ENCODE measurements at places on chromosomes 12 and 14.

DNA sequence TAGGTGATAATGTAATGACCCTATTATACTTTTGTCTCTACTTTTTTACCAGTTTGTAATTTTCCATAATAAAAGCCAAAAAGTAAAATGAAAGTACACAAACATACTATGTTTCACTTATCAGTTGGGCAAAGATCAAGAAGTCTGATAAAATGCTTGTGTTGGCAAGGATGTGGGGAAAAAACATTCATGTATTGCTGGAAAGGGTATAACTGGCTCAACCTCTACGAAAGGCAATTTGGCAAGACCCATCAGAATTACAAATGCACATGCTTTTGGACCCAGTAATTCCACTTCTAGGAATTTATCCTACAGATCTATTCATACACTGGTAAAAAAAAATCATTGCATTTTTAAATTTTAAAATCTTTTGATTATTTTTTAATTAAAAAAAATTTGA lies 68.0 kb downstream of the SPTB start:
- no peak for DNase-seq

DNA sequence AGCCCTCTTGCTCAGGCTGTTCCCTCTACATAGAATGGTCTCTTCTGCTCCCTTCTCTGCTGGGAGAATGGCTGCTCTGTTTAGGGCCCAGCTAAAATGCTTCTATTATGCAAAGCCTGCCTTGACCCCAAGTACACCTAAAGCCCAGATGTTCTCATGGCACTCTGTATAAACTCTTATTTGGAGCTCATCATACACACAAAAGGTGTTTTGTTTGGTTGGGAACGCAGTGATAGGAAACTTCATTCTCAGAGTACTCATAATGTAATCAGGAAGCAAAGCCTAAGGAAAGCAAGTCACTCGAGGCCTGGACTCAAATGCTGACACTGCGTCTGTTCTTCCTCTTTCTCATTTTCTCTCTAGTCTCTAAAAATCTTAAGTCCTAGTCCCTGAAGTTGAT lies 38.2 kb upstream of the SYCP3 start:
- no peak for DNase-seq

DNA sequence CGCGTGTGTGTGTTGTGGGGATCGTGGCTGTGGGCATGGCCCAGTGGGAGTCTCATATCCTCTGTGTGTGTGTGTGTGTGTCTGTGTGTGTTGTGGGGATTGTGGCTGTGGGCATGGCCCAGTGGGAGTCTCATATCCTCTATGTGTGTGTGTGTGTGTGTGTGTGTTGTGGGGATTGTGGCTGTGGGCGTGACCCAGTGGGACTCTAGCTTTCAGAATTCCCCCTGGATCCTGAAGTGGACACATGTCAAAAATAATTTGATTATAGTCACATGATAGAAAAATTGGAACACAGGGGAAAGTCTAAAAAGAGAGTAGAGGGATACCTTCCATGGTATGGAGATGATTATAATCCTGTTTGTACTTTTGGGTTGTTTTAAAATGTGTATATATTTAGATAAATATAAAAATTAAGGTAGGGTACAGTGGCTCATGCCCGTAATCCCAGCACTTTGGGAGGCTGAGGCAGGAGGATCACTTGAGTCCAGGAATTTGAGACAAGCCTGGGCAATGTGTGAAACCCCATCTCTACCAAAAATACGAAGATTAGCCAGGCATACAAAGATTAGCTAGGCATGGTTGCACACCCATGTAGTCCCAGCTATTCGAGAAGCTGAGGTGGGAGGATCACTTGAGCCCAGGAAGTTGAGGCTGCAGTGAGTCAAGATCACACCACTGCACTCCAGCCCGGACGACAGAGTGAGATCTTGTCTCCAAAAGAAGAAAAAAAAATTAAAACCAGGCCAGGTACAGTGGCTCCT lies 11.0 kb downstream of the PAPLN start:
- DNase-seq = no peak

DNA sequence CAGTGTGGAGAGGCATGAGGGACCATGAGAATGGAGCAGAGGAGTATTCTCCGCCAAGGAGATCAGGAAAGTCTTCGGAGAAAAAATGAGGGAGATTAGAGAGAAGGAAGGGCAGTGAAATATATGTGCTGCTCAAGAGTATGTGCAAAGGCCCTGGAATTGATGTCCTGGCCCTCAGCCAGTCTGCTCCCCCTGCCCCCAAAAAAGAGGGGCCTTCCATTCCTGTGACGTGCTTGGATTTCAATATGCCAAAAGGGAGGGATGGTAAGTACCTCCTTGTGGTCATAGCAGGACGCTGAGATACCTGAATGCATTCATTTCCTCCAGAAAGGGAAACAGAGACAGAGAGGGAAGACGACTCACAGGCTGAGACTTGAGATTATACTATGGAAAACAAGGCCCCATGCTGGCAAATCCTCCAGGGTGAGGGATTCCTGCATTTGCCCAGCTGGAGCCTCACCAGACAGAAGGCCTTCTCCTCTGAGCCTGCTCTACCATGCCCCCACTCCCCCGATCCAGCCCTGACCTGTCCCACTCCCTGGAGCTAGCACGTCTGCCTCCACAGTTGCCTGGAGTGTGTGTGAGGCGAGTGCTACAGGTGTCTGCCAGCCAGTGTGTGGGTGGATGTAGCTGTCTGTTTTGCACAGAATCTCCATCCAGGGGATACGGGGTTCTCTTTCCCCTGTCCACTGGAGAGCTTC lies 3.9 kb upstream of the RARG start:
- DNase-seq = peak; percentile 43

DNA sequence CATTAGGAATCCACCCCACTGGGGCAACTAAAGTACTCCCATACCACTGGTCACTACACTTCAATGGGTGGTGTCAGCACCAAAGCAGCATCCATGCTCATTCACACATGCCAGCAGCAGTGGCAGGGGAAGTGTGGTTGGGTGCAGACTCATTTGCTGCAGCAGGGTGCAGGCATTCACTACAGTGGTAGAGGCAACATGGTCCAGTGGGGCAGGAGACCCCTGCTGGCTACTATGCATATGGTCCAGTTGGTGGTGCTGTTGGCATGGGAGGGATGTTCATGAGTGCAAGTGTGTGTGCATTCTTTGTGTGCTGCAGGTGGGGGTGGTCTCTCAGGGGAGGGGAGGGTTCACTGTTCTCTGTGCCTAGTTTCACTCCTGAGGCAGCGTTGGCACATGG lies 908.4 kb upstream of the NOVA1 start:
- no peak for DNase-seq

GRCh38 chr14:26078561-26078960 lies 519.3 kb downstream of the NOVA1 start:
- no peak for DNase-seq

DNA sequence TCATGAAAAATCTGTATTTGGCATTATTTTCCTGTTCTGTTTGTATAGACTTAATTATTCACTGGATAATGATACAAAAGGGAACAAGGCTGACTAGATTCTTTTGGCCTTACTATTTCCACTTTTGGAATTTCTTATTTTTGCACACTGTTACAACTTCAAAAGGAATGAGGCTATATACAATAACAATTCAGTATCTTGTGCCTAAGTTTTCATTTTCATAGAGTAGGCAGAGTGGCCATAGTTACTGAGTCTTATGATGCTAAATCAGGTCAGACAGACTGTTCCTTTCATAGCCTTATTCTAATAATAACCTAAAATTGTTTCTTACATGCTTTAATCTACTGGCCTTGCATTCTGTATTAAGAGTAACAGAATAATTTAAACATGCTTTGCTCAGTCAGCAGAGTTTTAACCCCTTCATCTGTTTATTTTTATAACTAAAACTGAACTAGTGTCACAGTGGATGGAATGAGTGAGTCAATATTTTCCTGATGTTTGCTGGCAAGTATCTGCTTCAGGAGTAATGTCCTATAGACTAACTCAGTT lies 10.5 kb downstream of the TTC8 start:
- no peak for DNase-seq

GRCh38 chr14:88426271-88426670 lies 40.8 kb downstream of the SPATA7 start:
- DNase-seq = no peak

GRCh38 chr14:77071938-77072388 lies 26.1 kb upstream of the CIPC start:
- no peak for DNase-seq

All from stimulated activated CD4-positive, alpha-beta T cell treated with anti-CD3 and anti-CD28 coated beads, Interleukin-4, amount 100 ng/mL, for 24 hours (primary cell).